Thoracic aorta (tissue), 2 donors: ENCODE measurements at places on chromosomes 6 and 20. TPM values are rescaled to one million over a fixed set of nuclear protein-coding genes. Genes with fewer than 3 reads are reported as not detected.

The GUCA1A gene
- not detected for total RNA-seq

The PSMF1 gene
- 86.7 TPM for total RNA-seq

The ARFGEF3 gene
- total RNA-seq: 1.4 TPM

The HLA-DOB gene
- total RNA-seq: 0.54 TPM

The THBD gene
- 266 TPM for total RNA-seq

The MBOAT1 gene
- total RNA-seq: 6.8 TPM

The C20orf173 gene
- not detected for total RNA-seq

The UTRN gene
- total RNA-seq: 163 TPM

The TFAP2C gene
- total RNA-seq: 2.0 TPM

The RAET1E gene
- not detected for total RNA-seq

The RHAG gene
- total RNA-seq: not detected

The TAAR1 gene
- not detected for total RNA-seq

The MAPK13 gene
- 5.5 TPM for total RNA-seq

The UNC93A gene
- not detected for total RNA-seq

The TBC1D22B gene
- 11.6 TPM for total RNA-seq

The PSORS1C1 gene
- 3.7 TPM for total RNA-seq

The LY6G6C gene
- not detected for total RNA-seq

The TMEM217 gene
- 6.2 TPM for total RNA-seq

The EEF1A2 gene
- total RNA-seq: 2.4 TPM

The CDSN gene
- 1.6 TPM for total RNA-seq

The DCDC2 gene
- total RNA-seq: not detected

The CLPSL2 gene
- not detected for total RNA-seq

The SNRNP48 gene
- 18.4 TPM for total RNA-seq

The TBP gene
- total RNA-seq: 16.6 TPM

The PXDC1 gene
- total RNA-seq: 488 TPM

The BNIP5 gene
- total RNA-seq: not detected

The OXT gene
- not detected for total RNA-seq

The AVP gene
- not detected for total RNA-seq

The SPTLC3 gene
- 6.2 TPM for total RNA-seq

The RAB44 gene
- total RNA-seq: not detected

The PARD6B gene
- 2.8 TPM for total RNA-seq

The HDGFL1 gene
- not detected for total RNA-seq
